Nephron progenitor cell (in vitro differentiated cells): ENCODE measurements at places on chromosomes 5 and 9.

- no peak for DNase-seq
These were observed 55.6 kb downstream of the PTPDC1 start for GRCh38 chr9:94139672-94140417.

DNA sequence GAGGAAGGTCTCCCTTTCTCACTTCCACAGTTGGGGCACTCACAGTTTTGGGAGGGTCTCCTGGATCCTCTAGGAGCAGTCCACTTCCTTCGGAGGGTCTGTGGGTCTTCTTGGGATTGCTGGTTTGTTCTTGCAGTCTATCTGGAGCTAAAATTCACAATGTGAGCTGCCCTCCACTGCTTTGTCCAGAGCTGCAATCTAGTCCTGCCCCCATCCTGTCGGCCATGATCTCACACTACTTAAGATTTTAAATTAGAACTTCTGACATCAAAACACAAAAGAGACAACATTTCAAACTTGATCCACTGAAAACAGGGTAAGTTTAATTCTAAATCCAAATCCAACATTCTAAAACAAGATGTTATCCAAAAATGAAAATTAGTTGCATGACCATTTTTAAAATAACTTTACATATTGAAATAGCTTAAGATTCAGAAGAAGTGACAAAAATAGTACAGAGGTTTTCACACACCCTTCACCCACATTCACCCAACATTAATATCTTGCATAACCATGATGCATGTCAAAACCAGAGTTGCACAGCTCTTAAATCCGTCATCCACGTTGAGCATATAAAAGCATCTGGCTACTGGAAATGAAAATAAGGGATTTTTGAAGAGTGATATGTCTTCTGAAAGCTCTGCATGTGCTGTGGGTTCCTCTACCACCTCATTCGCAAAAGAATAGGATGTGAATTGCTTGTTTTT lies 113.7 kb upstream of the EPB41L4A start:
- no peak for DNase-seq

DNA sequence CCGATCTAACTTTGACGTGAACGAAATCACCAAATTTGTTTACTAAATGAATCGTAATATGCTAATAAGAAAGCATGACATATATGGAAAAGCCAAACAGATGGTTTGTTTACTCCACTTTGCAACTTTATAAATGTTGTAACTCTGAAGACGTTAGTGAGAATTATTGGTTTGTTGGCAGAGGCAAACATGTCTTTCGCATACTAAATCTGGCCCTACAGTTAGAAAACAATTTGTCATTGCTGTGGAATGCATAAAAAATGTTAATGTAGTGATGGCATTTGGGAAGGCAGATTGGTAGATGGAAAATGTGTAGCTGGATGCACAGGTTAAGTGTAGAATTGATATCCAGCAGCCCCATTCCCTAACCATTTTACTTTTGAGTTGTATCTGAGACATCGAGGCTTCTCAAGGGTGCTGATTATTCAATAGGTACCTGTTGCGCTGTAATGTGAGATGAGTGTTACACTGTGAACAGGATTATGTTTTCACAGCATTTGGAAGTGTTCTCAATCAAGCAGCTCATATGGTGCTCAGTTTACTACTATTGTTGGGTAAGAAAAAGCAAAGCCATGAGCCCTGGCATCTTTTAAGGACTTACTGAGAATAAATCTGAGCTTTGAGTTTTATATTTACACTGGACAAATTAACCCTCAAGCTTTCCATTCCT lies 444.8 kb downstream of the BNC2 start:
- DNase-seq, result no peak

GRCh38 chr9:27206041-27206440 lies 90.9 kb downstream of the EQTN start:
- DNase-seq, result no peak

- no peak for DNase-seq
These were observed 706.4 kb downstream of the SEMA5A start for GRCh38 chr5:8839361-8840055.

GRCh38 chr5:981456-981855 lies 27.1 kb upstream of the NKD2 start:
- DNase-seq, result no peak

DNA sequence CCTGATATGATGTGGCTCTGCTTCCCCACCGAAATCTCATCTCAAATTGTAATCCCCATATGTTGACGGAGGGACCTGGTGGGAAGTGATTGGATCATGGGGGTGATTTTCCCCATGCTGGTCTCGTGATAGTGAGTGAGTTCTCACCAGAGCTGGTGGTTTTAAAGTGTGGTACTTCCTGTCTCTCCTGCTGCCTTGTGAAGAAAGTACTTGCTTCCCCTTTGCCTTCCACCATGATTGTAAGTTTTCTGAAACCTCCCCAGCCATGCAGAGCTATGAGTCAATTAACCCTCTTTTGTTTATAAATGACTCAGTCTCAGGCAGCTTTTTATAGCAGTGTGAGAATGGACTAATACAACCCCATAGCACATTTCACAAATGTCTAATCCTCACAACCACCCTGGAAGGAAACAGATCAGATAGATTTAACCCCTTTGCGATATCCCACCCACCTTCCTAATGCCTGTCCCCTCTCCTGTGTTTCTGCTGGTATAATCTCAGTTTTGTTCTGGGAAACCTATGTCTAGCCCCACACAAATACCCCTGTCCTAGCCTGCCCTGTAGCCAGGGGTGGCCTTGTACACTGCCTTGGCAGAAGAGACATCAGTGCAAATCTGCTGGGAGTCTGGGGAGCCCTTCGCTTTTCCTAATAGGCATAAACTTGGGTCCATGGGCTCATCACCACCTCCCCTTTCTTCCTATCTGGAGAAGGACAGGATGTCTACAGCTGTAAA lies 157.0 kb upstream of the RAI14 start:
- no peak for DNase-seq

DNA sequence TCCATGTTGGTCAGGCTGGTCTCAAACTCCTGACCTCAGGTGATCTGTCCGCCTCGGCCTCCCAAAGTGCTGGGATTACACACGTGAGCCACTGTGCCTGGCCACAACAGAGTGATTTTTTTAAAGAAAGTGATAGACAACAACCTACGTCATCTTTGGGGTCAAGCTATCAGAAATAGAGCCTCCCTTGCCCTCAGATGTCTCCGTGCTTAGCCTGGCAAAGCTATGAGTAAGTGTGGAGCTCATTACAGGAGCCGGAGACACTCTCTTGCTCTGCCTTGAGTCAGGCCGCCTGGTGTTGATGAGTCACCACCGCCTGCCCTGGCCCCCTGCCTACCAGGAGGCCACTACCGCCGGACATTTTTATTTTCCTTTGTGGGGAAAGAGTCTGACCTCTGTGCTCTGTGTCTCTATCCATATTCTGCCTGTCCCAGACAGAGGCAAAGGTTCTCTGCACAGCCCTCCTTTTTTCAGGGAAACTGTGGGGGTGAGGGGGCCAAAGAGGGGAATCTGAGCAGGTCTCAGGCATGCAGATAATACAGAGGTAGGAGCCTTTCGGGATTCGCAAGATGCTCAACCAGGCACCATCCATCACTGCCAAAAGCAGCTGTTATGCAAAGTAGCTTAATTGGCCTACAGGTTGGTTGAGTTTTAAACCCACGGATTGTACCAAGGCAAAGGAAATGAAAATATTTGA lies 123.7 kb upstream of the CPEB4 start:
- peak; percentile 35 for DNase-seq

GRCh38 chr9:36110434-36110833 lies 26.1 kb upstream of the GLIPR2 start:
- DNase-seq, result no peak

DNA sequence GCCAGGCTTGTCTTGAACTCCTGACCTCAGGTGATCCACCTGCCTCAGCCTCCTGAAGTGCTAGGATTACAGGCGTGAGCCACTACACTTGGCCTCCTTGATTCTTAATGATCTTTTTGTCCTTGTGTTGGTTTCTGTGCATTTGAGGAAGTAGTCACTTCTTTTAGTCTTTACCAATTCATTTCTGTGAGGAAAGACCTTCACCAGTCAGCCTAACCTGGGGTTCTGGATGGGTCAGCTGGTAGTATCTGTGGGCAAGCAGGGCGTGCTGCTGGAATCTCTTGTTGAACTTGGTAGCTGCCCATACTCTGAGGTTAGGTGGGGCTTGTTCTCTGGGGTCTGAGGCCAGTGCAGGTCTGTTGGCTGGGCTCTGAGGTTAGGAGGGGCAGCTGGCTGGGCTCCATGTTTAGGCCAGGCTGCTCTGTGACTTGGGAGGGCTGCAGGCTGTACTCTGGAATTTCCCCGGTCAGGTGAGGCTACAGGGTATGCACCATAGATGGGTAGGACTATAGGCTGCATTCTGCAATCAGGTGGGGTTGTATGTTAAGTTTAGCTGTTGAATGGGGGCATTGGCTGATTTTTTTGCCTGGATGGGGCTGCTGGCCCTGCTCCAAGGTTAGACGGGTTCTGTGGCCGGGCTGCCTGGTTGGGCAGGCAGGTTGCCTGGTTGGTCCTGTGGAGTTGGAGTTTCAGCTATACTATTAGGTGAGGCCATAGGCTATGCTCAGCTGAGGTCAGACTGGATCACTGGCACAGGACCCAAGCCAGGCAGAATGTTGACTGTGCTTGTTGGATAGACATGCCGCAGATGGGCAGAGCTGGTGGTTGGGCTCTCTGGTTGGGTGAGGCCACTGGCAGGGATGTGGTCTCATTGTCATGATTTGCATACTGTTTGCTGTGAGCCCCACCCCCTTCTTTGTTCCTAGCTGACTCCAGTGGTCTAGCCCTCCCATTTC lies 19.2 kb downstream of the UBAP1 start:
- no peak for DNase-seq

DNA sequence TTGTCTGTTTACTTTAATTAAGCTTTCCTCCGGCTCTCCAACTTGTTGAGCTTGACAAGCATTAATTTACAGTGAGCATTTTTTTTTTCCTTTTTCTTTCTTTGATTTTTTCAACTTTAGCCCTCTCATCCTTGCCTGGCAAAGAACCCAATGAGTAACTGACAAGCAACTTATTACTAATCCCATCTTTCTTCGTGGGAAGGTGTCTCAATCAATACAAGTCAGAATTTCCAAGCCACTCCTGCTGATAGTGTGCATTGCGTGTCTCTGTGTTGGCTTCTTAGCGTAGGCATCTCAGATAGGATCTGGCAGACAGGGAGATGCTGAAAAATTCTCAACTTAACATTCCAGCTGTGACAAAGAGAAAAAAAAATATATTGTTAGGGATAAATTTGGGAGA lies 527.7 kb upstream of the WWC1 start:
- no peak for DNase-seq

GRCh38 chr9:80157561-80157983 lies 585.8 kb downstream of the TLE4 start:
- no peak for DNase-seq

DNA sequence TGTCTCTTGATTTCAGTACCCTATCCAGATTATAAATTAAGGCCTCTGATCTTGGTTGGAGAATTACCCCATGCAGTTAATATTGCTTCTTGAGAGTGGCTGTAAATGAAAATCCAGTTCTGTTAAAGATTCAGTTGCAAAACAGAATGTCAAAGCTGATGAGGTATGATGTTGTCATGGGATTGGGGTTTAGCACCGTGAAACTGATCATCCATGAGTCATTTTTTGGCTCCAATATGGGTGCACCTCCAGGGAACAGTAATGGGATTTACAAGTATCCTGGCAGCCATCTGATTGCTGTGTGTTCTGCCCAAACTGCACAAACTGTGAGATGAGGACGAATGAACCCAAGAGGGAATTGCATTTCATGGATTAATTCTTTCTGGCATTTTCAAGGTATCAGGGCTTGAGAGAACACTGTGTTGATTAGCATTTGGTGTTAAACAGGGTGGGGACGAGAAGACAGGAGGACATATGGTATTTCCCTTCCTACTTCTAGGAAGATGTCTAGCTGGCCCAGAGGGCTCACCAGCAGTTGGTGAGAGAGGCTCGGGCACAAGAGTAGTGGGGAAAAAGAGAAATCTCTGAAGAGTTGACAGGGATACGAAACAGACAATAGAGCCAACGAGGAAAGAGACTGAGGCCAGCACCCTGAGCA lies 214.7 kb downstream of the GAS1 start:
- no peak for DNase-seq

DNA sequence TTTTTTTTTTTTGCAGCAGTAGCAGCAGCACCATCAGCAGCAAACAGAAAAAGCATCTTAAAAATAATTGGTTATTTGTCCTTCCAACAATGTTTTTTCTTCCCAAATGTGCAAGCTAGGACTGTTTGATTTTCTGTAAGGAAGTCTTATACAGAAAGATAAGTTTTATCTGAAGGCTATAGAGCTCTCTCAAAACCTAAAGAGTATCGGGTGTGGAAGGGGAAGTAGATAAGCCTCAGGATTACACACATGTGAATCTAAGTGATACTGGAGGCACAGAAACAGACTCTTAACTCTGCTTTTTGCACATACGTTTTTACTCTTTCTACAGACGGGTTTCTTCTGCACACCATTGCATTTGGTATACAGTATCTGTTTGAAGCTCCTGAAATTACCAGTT lies 184.4 kb upstream of the FTMT start:
- no peak for DNase-seq

- DNase-seq, result no peak
These were observed 38.3 kb downstream of the EQTN start for GRCh38 chr9:27258662-27259061.

- no peak for DNase-seq
These were observed 1074.2 kb upstream of the WWC1 start for GRCh38 chr5:167217097-167217743.

GRCh38 chr9:137482094-137482781 lies 23.1 kb upstream of the NSMF start:
- DNase-seq, result no peak

DNA sequence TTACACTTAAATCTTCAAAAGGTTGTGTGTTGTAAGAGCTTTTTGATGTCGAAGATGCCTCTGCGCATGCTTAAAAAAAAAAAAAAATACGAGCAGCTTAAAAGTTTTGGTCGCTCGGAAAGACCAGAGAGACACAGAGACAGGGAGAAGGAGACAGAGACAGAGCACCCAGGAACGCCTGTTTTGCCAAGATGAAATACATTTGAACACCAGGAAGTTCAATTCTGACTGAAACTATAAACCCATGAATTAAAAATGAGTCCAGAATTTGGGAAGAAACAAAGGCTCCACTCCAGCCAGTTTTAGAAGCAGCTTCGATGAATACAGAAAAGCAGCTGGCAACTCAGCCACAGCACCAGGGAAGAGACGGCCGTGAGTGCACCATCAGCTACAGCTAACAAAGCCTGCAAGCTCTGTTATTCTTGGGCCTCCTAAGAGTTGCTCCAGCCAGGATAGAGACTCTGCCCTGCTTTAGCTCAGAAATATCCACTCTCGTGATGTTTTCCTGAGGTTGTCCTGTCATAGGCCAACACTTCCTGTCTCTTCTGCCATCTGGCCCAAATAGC lies 2.5 kb upstream of the ZNF474 start:
- no peak for DNase-seq

GRCh38 chr5:113380807-113381326 lies 53.9 kb downstream of the TSSK1B start:
- DNase-seq, result no peak

- DNase-seq, result no peak
These were observed 77.3 kb upstream of the LARP1 start for GRCh38 chr5:154677921-154678320.

- DNase-seq, result no peak
These were observed 360.5 kb downstream of the BNC2 start for GRCh38 chr9:16509997-16510396.
